ENCODE measurements at places on chromosomes 5 and 9. TPM values are rescaled to one million over a fixed set of nuclear protein-coding genes. Genes with fewer than 3 reads are reported as not detected.

The GABRA1 gene
- not detected for total RNA-seq

The C5orf58 gene
- total RNA-seq: not detected

The ZNF883 gene
- 0.69 TPM for total RNA-seq

The BTNL3 gene
- total RNA-seq: not detected

The SAPCD2 gene
- total RNA-seq: 8.1 TPM

All from SK-MEL-5 (cell line).